ENCODE measurements at places on chromosomes 12 and 14.

- no peak for DNase-seq
These were observed 6.3 kb upstream of the CFAP54 start for GRCh38 chr12:96483116-96483515.

DNA sequence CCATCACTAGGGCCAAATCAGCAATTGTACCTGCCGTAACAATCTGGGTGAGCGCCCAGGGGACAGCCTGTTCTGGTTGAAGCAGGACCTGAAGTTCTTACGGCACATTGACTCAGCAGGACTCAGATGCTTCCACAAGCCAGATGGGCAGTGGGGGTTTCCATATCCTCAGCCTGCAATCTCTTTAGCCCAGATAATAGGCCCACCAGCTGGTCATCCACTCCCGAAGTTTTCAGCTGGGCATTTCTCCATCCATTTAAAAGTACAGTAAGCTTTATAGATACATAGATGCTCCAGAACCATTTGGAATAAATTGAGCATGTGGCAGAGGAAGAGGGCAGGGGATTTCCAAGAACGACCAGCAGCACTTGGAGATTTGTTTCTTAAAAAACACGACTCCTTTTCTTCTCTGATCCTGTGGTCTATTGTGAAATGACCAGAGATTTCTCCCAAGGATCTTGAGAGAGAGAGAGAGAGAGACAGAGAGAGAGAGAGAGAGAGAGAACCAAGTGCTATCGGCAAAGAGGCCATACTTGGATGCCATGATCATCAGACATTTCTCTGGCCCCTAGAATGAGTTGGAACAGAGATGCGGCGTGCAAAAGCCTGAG, 74.8 kb upstream of the PLXNC1 start:
- no peak for DNase-seq

- no peak for DNase-seq
These were observed 66.6 kb upstream of the BICD1 start for GRCh38 chr12:32039917-32040575.

DNA sequence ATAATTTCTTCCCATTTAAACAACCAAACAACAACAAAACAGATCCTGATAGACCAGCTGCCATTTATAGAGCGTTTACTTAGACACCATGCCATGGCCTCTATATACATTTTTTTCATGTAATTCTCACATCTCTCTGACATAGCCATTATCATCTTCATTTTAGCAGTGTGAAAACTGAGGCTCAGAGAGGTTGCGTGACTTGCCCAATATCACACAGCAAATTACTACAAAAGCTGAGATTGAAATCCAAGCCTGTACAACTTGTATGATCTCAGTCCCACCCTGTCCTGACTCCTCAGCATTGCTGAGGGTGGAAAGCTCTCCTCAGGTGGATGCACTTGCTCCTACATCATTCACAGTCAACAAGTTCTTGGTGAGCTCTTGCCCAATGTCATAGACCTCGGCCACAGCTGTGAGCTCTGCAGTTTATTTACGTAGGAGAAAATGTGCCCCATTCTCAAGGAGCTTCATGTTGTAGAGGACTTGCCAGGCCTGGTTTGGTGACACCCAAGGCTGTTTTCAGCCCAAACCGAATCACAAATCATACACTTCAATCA, 55.5 kb downstream of the CRACR2A start:
- DNase-seq, result no peak

- no peak for DNase-seq
These were observed 13.5 kb downstream of the HAL start for GRCh38 chr12:95982602-95983001.

- no peak for DNase-seq
These were observed 32.7 kb downstream of the JAG2 start for GRCh38 chr14:105135700-105136395.

DNA sequence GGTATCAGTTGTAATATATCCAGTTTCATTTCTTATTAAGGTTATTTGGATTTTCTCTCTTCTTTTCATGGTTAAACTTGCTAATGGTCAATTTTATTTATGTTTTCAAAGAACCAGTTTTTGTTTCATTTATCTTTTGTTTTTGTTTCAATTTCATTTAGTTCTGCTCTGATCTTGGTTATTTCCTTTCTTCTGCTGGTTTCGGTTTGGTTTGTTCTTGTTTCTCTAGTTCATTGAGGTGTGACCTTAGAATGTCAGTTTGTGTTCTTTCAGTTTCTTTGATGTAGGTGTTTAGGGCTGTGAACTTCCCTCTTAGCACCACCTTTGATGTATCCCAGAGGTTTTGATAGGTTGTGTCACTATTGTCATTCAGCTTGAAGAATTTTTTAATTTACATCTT, 145.6 kb upstream of the SLCO1B1 start:
- DNase-seq, result no peak

DNA sequence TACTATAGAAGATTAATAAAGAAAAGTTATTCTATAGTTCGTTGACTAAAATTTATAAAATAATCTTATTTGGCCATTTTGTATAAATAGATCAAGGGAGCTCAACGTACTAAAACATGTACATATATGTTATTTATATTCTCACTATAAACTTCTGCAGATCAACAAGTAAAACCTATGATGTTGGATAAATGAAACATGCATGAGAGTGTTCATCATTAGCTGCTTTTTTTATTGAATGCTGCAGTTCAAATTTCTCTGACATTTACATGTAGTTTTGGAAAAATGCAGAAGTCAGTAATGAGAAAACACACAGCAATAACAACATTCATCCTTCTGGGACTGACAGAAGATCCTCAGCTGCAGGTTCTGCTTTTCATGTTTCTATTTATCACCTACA, at the start of gene OR6C68:
OR6C68 (plus strand) TSS at position 301 of the 400 bp plus-strand sequence; CDS start at position 301, 0 bp downstream.
- DNase-seq, result no peak

GRCh38 chr14:20652996-20653975, 11.8 kb upstream of the OR6S1 start:
- DNase-seq, result no peak

- DNase-seq, result no peak
These were observed 14.5 kb downstream of the CAPZA3 start for GRCh38 chr12:18752280-18752920.

GRCh38 chr12:109768901-109769670, 55.5 kb downstream of the FAM222A start:
- no peak for DNase-seq

GRCh38 chr14:71734885-71735284, 197.3 kb upstream of the RGS6 start:
- DNase-seq, result no peak

DNA sequence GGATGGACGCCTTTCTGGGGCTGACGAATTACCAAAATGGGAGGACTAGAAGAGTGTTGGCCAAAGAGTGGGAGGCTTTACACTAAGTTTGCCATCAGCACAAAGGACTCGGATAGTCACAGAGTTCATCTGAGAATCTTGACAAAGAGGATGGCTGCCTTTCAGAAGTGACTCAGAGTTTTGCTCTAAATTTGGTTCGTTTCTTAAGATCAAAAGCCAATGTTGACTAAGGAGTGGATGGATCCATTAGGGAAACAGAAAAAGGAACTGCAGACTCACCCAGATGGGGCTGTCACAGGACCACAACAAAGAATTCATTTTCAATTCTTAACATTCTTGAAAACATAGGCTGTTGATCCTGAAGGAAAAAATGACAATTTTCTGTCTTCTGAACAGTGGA, 81.3 kb upstream of the DUSP6 start:
- DNase-seq, result no peak

DNA sequence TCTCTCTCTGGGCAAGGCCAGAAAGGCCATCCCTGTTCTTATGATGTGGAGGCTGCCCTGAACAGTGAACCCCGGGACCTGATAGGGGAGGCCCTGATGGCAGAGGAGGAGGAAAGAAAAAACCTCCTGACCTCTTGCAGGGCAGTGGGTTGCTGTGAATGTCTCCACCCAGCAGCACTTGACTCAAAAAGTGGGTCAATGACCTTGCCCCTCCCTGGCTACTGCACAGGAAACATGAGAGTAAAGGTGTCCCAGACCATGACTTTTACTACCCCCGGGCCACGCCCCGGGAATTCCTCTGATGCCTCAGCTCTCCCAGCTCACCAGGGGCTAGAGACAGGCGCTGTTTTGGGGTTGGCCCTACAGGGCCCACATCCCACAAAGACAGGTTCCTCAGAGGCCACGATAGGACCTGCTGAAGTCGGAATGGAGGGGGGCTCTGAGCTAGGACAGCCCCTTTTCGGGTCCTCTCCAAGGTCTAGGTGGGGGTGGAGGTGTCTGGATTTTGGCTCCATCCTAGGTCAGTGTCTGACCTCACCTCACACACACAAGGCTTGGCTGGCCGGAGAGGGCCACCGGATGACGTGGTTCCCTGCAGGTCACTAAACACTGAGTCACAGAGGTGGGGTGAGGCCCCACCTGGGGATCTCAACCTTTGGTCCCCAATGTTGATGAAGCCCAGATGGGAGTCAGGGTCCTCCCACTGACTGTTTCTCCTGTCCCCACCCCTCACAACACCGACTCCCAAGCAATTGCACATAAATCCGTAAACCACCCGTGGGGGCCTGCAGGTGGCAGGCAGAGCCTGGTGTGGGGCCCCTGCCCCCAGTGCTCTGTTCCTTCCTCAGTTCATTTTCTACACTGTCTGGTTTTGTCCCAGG, 1.6 kb downstream of the RHOF start:
- no peak for DNase-seq

- no peak for DNase-seq
These were observed 31.2 kb downstream of the GSC start for GRCh38 chr14:94738751-94739150.

DNA sequence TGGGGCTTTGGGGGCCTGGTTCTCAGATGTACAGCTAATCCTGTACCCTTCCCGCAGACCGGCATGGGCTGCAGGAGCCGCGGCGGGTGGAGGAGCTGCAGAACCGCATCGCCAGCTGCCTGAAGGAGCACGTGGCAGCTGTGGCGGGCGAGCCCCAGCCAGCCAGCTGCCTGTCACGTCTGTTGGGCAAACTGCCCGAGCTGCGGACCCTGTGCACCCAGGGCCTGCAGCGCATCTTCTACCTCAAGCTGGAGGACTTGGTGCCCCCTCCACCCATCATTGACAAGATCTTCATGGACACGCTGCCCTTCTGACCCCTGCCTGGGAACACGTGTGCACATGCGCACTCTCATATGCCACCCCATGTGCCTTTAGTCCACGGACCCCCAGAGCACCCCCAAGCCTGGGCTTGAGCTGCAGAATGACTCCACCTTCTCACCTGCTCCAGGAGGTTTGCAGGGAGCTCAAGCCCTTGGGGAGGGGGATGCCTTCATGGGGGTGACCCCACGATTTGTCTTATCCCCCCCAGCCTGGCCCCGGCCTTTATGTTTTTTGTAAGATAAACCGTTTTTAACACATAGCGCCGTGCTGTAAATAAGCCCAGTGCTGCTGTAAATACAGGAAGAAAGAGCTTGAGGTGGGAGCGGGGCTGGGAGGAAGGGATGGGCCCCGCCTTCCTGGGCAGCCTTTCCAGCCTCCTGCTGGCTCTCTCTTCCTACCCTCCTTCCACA, 7.6 kb downstream of the NR4A1 start:
- DNase-seq, result no peak

DNA sequence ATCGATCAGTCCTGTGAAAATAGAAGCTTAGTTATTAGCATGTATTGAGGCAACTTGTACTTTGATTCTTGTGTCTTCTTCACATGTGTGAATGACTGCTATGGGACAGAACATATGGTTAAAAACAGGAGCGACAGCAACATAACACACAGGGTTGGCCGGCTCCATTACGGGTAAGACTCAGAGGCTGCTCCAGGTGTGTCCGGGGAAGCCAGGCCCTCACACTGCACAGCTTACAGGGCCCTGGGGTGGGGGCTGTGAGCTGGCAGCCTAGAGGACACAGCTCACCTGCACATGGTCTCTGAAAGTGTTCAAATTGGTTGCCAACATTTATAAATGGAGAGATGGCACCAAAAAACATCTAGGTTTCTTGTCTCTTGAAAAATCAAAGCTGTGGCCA, 31.1 kb downstream of the TCHP start:
- DNase-seq, result no peak

DNA sequence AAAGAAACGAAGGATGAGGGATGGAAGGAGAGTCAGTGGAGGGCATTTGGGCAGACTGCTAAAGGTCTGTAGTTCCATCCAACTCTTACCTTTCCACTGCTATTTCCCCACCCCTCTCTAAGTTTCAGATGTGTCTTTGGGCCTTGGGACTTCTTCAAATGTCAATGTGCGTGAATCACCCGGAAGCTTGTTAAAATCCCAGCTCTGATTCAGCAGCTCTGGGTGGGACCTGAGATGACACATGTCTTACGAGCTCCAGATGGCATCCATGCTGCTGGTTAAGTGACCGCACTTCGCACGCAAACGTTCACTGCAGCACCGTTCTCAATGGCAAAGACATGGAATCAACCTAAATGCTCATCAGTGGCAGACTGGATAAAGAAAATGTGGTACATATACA, 309.9 kb downstream of the VRK1 start:
- no peak for DNase-seq

DNA sequence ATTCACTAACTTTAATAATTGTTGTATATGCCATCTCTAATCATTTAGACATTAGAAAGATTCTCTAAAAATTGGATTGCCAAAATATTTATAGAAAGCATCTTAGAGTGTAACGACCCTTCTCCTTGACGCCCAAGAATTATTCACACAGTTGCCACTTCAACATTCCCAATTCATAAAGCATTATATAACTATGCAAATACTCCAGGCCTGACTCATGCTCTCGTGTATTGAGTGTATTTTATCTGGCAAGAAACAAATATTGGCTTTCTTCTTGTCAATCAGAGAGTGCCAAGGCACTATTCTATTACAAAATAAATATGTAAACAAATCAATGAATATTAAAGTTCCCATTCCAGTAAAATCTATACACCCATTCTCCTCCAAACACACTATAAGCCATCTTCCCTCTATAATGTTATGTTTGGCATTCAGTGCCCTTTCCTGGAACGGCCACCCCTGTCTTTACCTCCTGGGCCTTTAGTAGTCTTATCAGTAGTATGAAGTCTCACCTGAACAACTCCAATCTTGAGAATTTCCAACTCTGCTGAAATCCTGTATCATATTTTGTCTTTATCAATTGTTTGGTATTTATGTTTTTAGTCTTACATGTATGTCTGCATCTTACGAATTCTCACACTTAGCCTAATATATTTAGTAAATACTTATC, 182.6 kb downstream of the PIK3C2G start:
- no peak for DNase-seq

DNA sequence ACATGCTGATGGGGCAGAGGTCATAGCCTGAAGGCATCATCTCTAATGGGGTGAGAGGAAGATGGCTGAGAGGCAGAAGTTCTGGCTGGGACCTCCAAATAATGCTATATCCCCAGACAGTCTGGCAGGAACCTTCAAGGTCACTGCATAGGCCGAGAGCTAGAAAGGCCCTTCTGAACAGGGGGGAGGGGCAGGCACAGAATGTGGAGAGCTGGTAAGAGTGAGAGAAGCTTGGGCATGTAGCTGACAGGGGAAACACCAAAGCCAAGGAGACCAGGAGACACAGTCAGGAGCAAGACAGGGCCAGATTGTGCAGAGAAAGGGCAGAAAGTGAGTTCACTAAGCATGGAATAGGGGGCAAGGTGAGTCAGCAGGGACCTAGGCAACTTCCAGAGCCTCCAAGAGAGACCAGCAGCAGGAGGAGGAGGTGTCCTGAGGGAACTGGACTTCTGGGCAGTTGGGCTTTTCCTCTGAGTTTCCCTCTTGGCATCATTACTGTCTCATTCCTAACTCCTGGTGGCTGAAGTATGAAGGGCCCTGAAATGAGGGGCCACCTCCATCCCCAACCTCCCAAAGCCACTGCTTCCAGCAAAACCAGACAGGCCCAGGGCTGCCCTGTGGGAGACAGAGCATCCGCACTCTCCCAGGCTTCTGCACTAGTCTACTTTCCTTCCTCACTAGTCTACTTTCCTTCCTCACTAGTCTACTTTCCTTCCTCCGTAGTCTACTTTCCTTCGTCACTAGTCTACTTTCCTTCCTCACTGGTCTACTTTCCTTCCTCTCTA, 17.1 kb downstream of the ANO2 start:
- DNase-seq, result no peak
